ENCODE measurements at places on chromosomes 6 and 20.

DNA sequence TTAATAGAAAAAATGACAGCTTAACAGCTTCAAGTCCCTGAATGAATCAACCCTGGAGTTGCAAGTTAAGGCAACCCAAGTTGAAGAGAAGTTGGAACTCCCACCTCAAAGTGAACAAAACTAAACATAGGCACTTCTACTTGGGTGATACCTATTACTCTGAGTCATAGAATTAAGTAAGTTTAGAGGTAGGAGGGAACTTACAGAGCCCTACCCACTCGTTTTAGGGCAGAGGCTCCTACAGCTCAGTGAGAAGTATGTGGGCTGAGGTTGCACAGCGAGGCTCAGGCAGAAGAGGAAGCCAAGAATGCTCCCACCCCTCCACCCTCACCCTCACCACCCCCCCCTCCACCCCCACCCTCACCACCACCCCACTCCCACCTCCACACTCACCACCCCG, 42.2 kb downstream of the NFATC2 start:
- DNase-seq, result peak; percentile 37

- DNase-seq, result no peak
These were observed 367.1 kb downstream of the PREX1 start for GRCh38 chr20:48460681-48461080.

DNA sequence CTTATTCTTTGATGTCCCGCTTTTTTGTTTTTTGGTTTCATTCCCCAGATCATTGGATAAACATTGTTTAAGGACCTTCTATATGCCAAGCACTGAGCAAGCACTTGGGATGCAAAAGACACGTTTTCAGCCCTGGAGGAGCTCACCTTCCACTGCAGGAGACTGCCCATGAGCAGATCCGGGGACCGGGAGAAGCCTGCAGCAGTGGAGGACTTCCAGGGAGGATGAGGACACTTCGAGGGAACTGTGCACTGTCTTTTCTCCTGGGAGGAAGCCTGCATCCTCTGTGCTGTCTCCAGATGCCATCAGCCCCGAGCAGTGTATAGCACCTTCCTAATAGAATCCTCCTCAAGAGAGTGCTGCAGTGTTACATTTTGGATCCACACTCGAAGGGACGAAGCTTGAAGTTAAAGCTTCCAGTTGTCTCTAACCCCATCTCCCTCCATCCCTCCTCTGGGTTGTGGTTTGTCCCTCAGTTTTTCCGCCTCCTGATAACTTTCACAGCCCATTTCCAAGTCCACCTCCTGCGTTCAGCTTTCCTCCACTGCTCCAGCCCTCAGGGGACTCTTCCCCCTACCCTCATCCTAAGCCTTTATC, 5.8 kb upstream of the KCNG1 start:
- DNase-seq, result no peak

DNA sequence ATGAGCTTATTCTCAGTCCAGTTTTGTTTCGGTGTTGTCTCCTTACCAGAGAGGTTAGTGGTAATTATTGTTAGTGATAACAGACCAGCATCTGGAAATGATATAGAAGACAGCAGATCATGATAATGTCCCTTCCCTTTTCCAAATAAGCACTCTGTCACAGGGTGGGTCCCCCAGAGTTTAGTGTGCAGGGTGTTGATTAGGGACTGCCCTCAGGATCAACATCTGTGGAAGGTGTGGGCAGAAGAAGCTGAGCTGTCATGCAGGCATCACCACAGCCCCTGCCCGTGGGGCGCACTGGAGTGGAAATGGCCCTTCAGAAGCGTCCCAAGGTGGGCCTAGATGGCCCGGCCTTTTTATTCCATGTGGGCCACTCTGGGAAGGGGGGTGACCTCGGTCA, 67.6 kb upstream of the DTNBP1 start:
- no peak for DNase-seq

DNA sequence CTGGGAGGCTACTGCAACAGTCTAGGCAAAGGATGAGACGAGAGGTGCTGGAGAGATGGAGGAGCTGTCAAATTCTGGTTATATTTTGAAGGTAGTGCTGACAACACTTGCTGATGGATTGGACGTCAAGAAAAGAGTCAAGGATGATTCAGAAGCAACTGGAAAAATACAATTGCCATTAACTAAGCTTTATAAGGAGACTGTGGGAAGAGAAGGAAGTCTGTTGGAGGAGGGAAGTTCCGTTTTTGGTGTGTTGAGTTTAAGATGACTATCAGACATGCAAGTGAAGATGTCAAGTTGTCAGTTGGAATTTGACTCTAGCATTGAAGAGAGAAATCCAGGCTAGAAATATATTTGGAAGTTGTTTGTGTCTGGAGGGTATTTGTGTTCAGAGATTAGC, 358.1 kb downstream of the RNGTT start:
- no peak for DNase-seq

GRCh38 chr20:45867136-45867818, 9.9 kb downstream of the ZSWIM3 start:
- DNase-seq, result no peak

DNA sequence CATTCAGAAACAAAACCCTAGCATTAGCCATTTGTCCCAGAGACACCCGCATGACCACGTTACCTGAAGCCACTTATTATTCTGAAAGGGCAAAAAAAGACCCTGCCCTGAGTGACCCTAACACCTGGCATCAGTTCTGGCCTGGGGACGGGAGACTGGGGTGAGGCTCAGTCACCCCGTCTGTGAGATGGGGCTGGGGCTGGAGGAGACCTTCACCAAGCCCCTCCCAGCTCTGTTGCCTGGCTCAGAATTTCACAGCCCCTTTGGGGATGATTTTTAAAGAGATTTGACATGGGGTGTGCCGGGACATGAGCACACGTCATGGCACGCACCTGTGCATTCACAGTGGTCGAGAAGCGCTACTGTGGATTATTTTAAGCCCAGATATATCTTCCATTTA, 1.4 kb upstream of the BPIFB6 start:
- DNase-seq, result no peak

- DNase-seq, result no peak
These were observed 1.0 kb upstream of the RBM24 start for GRCh38 chr6:17280138-17280537.

DNA sequence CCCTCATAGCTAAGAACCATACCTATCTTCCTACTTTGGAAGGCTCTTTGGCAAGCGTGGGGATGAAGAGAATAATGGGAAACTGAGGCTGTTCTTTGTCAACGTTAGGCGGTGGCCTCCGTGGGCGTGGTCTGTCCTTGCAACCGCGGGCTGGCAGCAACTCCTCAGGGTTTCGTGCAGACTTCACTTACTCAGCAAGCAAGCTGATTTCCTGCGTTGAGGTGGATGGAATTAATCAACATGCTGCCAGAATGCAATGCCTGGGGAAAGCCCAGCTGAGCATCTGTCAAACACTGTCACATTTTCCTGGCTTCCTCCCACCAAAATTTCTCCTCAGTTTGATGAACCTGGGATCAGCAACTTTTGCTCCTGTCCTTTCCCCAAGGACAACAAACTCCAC, 9.2 kb upstream of the IL17F start:
- no peak for DNase-seq

DNA sequence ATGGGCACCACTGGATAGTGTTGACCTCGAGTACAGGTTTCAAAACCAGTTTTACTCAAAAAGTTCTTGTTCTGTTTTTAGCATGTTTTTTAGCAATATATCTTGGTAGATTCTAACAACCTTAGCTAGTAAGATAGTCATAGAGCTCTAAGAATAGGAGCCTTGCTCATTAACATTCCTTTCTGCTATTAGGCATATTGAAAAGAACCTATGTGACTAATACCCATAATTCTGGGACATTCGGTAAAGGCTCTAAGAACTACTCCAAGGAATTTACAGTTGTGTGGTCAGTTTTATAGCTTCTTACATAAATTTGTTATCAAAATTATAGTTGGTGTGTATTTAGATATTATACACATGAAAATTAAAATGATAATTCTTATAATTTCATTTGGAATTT, 11.6 kb downstream of the SLC9A8 start:
- no peak for DNase-seq

DNA sequence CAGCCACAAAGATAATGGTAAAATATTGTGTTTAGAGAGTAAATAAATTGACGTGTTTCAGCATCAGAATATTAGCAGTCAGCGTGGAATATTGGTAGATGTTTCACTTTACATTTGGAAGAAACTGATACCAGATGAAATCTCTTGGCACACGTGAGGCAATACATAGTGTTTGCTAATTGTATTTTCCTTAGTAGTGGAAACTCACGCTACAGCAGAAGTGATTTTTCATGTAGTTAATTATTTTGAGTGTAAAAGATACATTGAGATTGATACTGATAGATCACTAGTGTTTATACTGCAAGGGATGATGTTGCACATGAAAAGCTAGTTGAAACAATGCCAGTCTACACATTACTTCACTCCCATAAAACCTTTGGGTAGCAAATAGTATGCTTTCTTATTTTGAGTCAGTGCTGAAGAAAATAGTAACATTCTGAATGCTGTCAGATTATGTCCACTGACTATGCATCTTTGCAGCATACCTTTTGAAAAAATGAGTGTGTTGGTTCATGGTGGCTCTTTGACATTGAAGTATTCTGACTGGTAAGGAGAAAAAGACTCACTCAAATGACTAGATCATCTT, 59.3 kb downstream of the CD2AP start:
- no peak for DNase-seq

GRCh38 chr6:121791396-121792315, 356.2 kb downstream of the GJA1 start:
- DNase-seq, result no peak

GRCh38 chr6:163485388-163485851, 70.9 kb downstream of the QKI start:
- no peak for DNase-seq

Data from GM12878 (cell line).